ENCODE measurements at places on chromosomes 11 and 22.

GRCh38 chr22:23774114-23774921 lies 1.7 kb downstream of the MMP11 start:
- DNase-seq, result no peak

DNA sequence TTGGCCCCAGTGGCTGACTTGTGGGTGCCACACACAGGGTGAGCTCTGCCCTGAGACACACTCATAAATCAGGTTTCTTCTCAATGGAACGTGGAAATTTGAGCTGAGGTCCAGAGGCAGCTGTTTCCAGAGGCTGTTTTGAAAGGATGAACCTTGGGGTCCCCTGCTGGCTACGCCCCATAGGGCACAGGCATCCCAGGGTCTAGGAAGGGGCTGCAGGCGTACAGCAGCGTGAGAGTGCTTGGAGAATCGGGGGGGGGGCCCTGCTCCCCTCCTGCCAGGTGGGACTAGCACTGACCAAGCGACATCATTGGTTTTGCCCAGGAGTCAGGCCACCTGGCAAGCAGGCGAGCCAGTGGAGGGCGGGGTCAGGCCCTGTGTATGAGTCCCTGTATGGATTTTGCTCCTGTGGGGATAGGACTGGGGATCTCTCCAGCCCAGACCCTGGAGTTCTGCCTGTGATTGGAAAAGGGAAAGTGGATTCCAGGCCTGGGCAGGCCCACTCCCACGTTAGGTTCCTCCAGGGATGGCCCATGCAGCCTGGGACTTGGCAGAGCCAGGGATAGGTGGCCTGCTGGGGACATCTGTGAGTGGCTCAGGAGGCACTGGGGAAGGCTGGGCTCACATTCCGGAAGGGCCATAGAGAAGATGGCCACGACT lies 61.0 kb downstream of the FBXO7 start:
- no peak for DNase-seq

GRCh38 chr22:49417833-49418232 lies 409.8 kb downstream of the BRD1 start:
- DNase-seq, result no peak

DNA sequence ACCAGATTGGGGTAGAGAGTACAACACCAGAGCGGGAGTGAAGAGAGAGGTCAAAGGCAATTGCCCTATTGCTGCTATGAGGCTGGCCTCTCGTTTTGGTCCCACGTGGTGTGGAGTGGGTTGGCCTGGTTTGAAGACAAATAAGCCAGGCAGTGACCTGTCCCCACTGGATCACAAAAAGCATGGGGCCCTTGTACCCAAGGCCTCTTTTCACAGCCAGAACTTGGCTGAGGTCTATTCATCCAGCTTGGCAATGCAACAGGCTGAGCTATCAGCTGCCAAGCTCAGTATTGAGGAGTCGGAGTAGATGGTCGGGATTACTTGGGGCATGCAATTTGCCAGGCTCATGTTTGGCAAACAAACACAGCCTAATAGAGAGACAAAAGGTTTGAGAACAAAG lies 19.2 kb upstream of the GALNT18 start:
- no peak for DNase-seq

- no peak for DNase-seq
These were observed 56.6 kb upstream of the WNT7B start for GRCh38 chr22:46033256-46034200.

DNA sequence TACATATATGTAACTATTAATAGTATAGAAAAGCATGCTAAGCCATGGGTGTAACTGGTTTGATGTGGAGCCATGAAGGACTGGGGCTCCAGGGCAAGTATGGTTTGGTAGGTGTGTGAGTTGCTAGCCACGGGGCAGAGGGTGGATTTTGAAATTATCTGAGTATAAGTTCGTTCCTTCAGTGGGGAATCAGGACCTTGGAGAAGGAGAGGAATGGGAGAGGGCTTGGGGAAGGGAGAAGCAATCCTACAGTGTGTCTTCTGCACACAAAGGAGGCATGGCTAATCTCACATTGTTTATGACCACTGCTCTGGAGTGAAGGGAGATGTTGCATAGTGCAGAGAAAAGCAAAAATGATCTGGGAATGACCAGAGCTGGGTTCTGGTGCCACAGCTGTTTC lies 127.8 kb upstream of the CADM1 start:
- DNase-seq, result no peak

DNA sequence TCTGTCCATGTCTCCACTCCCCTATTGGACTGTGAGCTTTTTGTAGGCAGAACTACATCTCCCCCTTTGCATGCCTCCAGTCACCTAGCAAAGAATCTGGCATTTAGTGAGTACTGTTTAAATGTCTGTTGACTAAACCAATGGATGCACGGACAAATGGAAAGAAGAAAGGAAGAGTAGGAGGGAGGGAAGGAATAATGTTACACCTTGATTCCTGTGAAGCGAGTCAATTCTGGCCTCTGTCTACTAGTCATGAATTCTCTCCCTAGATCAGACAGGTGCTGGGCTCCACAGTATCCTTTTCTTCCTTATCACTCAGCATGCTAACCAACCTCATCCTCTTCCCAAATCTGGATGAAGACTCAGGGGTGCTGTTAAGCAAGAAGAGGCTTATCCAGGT lies 33.6 kb downstream of the GALNT18 start:
- DNase-seq, result no peak

GRCh38 chr11:42390116-42390515 lies 921.7 kb upstream of the API5 start:
- DNase-seq, result no peak

GRCh38 chr11:78192911-78193351 lies 4.2 kb downstream of the USP35 start:
- no peak for DNase-seq

DNA sequence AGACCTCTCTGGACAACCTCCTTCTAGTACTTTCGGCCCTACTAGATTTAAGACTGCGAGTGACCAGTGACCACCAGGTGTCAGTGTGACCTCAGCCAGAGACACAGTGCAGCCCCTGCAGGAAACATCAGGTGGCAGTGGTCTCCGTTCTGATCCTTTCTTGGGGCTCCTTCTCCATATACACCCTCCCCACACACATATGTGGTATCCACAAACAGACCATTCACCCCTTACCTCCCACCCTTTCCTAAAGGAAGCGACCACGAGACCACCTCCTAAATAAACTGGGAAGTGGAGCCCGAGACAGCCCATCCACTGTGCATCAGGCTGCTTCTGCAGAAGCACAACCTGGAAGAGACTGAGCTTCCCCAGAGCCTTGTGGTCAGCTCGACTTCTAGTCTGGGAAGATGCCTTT lies 38.5 kb upstream of the CYP2D6 start:
- peak; percentile 46 for DNase-seq

DNA sequence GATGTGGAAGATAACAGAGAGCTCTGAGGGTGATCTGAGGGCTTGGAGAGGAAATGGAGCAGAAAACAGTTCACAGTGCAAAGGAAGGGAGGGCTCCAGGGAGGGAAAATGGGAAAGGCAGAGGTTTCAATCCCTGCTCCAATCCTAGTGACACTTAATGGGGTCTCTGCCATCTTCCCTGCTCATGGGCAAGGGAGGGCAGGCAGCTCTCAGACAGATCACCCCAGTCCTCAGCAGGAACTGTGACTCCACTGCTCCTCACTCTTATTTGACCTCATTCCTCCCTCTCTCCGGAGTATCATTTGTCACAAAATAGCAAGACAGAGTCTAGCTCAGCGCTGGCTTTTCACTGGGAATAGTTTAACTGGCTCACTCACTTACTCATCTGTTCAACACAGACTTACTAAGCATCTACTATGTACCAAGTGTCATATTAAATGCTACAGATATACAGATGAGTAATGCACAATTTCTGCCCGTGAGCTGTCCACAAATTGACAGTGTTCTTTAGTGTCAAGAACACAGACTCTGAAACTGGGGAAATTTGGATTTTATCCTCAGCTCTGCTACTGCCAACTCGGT lies 817.4 kb downstream of the OPCML start:
- no peak for DNase-seq

- DNase-seq, result no peak
These were observed 28.7 kb upstream of the RTL6 start for GRCh38 chr22:44526779-44527126.

GRCh38 chr11:60918939-60919265 lies 4.9 kb downstream of the TMEM109 start:
- DNase-seq, result no peak

Measured in skin of body (tissue), 3 donors.